Stimulated activated CD4-positive, alpha-beta T cell treated with anti-CD3 and anti-CD28 coated beads, TNF-alpha, amount 100 ng/mL, for 1 hour (primary cell): ENCODE measurements at places on chromosomes 12 and 14.

DNA sequence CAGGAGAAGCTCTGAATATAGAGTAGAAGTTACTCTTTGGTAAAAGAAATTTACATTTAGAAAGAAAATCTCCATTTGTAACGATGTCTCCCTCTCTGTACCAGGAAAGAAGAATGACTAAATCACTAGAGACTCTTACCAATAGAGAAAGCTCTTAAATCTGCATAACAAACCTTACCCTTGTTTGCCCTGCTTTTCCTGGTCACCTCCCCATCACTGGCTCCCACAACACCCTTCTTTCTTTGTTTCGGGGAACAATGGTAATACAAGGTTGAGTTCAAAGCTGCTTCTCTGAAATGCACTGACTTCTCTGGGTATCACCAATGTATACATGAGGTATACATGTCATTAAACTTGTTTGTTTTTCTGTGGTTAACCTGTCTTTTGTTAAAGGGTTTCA lies 351.1 kb upstream of the FLRT2 start:
- no peak for DNase-seq

- DNase-seq = no peak
Measured at GRCh38 chr12:94667031-94667540, 16.7 kb upstream of the TMCC3 start.

DNA sequence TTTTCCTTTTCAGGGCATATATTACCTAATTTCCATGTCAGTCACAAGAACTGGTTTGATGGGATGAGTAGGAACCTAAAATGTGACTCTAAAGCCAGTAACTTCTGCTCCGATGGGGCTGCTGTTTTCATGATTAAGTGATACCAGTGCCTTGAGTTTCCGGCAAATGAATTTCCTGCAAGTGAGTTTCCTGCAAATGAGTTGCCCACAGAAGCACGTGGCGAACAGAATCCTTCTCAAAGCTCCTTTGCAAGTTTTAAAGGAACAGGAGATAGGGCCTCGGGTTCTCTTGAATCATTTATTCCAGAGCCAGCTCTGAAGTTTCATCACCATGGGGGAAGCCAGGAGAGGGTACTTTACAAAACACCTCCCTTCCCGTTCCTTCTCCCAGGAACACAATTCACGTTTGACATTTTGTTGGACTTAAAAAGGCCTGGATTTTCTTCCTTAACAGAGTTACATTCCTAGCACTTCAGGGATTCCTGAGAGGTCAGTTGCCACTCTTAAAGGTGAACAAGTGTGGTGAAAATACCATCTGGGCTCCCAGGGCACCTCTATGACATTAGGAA lies 2.2 kb upstream of the PPTC7 start:
- no peak for DNase-seq

GRCh38 chr12:12460935-12461922 lies 101.4 kb downstream of the DUSP16 start:
- DNase-seq = no peak

- DNase-seq = no peak
Measured at GRCh38 chr14:79167957-79168356, 997.8 kb downstream of the NRXN3 start.

DNA sequence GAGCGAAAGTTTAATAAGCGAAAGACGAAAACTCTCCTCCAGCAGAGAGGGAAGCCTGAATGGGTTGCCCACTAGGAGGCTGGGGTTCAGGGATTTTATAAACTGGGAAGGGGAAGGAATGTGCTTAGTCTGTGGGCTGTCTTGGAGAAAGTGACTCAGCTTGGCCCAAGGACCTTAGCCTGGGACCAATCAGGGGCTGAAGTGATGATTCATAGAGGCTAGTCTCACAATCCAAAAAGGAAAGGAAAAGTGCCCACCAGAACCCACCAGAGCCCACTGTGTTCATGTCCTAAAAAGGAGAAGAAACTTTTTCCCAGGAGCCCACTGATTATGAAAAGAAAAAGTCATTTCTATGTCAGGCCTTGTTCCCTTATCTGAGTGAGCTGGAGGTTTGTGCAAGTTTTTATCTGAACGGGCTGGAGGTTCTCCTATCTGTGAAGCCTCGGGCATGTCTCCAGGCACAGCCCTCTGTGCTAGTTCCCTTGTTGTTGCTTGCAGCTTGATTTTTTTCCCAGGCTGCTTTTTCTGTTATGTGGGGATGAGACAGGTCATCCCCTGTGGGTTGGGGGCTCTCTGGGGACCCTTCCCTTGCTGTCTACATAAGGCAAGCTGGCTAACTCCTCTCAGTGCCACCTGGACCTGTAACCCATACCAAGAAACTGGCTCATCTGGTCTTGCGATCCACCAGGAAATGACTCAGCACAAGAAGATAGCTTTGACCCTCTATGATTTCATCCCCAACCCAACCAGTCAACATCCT lies 8.3 kb upstream of the GOLGA5 start:
- no peak for DNase-seq

DNA sequence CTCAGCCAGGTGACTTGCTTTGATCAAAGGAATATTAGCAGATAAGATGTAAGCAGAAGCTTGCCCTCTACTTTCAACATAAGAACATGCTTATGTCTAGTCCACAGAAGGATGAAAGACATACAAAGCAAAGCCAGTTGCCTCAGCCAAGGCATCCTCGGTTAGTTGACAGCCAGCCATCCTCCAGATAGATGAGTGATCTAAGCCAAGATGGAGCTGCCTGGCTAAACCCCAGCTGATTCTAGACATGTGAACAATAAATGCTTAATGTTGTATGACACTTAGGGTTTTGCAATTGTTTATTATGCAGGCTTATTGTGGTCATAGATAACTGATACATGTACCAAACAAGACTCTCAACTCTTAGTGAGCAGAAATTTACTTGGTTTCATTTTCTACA lies 157.6 kb upstream of the TMTC2 start:
- DNase-seq = no peak

GRCh38 chr12:4211372-4211771 lies 62.2 kb upstream of the CCND2 start:
- no peak for DNase-seq

DNA sequence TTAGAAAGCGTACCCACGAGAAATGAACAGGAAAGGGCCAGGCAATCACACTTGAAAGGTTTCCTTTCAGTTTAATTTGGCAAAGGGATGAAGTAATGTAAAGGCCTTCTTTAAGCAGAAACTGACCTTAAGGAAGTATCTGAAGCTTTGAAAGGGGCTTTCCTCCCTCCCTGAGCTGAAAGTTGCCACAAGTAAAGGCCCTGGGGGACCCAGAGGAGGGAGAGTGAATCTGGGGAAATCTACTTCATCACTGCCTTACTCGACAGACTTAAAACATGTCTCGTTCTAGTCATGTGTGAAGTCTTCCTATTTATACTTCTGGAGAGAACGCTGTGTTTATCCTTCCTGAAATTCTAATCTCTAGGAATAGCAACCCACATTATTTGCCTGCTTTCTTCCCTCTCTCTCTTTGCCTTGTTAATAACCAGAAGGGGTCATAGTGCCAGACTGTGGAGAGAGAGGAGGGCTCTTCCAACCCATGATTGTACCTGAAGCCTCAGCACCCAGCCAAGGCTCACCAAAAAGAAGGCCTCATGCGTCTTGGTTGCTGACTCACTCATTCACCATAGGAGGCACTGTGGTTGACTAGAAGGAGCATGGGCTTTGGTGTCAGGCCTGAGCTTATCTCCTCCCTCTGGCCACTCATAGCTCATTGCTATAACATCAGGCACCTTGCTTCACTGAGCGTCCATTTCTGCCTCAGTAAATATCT lies 10.2 kb upstream of the GPX2 start:
- DNase-seq = no peak

DNA sequence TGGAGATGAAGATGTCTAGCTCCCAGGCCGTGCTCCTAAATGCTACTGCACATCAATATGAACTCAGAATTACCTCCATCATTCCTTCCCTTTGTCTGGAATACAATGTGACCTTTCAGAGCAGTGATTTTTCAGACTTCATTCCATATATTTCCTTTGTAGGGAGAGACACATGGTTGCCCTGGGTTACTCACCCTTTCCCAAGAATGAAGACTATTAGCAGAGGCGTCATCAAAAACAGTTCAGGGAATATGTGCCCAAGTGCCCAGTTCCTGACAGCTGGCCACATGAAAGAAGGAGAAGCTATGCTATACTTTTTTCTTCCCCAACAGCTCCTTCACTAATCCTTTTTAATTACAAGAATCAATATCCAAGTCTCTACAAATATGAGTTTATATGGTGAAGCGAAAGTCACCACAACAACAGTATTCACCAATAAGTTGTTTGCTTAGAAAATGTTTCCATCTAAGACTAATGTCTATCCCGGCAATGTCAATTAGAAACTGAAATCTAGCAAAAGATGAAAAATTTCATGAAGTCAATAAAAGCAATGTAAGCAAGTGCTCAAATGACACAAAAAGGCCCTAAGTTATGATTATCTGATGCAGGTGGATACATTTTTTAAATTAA lies 17.8 kb downstream of the NELL2 start:
- no peak for DNase-seq

GRCh38 chr14:59189091-59189785 lies 771 bp downstream of the DAAM1 start:
- DNase-seq = no peak

GRCh38 chr14:94115631-94116030 lies 5.1 kb downstream of the IFI27 start:
- DNase-seq = no peak

DNA sequence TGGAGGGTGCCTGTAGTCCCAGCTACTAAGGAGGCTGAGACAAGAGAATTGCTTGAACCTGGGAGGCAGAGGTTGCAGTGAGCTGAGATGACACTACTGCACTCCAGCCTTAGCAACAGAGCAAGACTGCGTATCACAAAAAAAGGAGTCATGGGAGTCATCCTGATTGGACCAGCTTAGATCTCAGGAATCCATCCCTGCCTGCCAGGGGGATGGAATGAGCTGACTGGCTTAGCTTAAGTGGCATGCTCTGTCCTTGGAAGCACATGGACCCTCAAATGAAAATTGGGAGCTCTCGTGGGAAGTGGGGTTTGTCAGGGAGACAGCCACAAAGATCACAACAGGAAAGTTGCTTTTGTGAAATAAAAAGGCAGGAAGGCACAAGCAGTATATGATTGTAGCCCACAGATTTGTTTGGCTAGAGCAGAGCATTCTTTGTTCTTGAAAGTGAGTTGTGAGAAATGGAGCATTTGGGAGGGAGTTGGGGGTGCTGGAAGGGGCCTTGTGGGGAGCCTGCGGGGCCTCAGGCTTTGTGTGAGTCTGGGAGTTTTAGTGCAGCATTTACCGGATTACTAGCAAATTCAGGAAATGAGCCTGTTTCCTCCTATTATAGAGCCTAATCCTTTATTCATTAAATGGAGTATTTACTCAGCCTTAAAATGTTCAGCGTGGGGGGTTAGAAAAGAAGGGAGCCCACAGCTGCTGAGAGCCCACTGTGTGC lies 30.7 kb downstream of the DGLUCY start:
- DNase-seq = no peak

DNA sequence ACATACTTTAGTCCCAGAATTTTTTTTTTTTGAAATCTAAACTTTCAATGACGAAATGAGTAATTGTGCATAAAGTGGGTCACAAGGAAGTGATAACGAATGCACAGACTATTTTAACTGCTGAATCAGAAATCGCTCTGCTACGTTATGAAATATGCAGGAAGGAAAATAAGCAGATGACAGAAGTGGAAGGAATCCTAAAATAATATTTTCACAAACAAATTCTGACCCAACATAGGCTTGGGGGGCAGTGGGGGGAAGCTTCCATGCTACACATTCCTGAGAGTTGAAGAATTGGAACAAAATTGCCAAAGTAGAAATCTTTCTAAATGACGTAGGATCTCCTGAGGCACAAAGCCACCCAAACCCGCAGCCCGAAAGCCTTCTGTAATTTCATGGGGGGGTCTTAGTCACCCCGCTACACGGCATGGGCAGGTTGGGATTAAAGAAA lies 89.6 kb downstream of the ARF6 start:
- no peak for DNase-seq

- peak; percentile 19 for DNase-seq
Measured at GRCh38 chr14:76876076-76876475, 49.9 kb downstream of the LRRC74A start.

- no peak for DNase-seq
Measured at GRCh38 chr12:64147011-64147631, 75.0 kb downstream of the KICS2 start.

GRCh38 chr12:25417071-25417470 lies 136.0 kb downstream of the LMNTD1 start:
- no peak for DNase-seq

DNA sequence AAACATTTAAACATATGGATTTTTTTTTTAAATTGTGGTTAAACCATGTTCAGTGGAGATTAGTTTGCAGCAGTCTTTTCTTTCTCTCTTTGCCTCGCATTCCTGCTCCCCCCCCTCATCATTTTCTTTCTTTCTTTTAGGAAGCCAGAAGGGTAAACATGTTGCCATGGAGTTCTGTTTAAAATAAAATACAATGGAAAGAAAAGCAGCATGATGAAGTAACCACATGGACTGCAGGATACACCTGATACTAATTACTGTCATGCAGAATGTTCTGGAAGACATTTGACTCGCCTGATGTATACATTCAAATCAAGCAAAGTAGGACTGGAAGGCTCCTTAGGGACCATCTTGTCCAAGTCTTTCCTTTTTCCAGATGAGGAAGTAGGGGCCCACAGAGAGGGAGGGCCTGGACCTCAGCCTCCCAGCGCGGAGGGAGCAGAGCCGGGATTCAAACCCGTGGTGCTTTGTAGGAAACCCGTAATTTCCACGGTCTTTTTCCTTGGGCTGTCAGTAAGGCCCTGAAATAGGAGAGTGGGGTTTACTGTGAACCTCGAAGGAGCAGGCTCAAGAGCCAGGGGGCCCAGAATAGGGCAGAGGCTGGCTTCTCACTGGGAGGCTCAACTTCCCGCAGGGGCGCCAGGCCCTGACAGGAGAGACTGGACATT lies 2.4 kb upstream of the MEG3 start:
- DNase-seq = no peak

DNA sequence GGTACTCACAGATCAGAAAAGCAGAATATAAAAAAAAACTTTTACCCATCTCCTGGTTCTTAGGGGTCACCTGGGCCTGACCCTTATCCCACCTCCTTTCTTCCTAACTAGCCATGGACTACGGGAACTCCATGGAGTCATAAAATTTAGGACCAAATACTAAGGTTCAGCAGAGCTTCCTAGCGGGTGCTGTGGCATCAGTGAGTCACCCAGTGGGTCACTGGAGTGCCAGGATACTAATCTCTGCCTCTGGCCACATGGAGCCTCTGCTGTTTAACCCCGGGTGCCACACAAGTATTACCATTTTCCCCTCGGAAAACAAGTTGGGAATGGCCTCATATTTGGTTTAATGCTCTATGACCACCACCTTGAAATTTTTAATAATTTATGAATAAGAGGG lies 6.9 kb downstream of the ZBTB39 start:
- no peak for DNase-seq

GRCh38 chr12:94174576-94174975 lies 26.2 kb downstream of the PLXNC1 start:
- no peak for DNase-seq

GRCh38 chr14:69910871-69911270 lies 31.7 kb downstream of the SMOC1 start:
- DNase-seq = no peak

DNA sequence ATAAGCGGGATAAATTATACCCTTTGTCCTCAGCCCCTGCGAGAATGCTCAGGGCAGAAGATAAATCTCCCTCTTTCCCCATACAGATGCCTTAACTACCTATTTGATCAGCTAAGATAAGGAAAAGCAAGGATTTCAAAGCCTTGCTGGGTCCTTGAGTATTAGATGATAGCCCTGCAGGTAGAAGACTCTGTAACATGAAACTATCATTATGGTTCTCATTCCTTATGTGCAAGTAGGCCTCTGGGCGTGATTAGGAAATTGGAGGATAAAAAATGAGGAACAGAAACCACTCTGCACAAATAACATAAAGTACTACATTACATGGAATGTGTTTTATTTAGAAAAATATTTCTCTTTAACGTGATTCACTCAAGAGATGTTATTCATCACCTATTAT lies 14.5 kb upstream of the WDR89 start:
- DNase-seq = no peak
